Activated CD4-positive, alpha-beta T cell treated with anti-CD3 and anti-CD28 coated beads, Interleukin-2, amount 50 U/mL, for 1 hour (primary cell): ENCODE measurements at places on chromosomes 2 and 18.

DNA sequence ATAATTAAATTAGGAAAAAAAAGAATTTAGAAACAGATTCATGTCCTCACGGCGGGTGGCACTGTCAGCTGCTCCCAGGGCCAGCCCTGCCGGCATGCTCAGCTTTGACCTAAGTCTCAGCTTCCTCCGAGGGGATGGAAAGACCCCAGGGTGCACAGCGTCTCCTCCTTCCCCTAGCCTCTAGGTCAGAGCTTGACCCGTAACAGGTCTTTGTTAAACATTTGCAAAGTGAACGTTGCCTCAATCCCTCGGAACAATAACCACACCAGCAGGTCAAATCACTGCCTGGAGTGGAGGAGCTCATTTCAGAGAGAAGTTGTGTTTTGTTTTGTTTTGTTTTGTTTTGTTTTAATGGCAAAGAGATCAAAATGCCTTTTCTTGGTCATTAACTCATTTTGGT is 171.3 kb downstream of the TMEM18 start:
- DNase-seq = no peak

- no peak for DNase-seq
Measured at GRCh38 chr18:55849391-55849790, 261.4 kb upstream of the TCF4 start.

- DNase-seq = no peak
Measured at GRCh38 chr2:232941912-232942594, 71.0 kb downstream of the NGEF start.

DNA sequence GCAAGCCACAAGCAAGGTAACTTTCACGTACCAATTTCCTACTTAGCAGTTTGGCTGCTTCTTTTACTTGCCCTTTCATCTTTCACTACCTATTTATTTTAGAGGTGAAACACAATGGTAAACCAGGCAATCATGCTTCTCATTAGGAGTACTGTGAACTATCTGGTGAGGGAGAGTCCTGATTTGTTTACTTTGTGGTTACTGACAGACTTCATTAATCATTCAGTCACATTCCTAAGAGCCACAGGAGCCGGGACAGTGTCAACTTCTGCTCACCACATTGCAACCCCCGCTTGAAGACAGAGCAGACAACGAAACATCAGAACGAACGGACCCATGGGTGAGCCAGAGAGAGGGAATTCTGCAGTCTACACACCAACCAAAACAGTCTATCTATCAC is 28.8 kb downstream of the TUBB6 start:
- DNase-seq = no peak

DNA sequence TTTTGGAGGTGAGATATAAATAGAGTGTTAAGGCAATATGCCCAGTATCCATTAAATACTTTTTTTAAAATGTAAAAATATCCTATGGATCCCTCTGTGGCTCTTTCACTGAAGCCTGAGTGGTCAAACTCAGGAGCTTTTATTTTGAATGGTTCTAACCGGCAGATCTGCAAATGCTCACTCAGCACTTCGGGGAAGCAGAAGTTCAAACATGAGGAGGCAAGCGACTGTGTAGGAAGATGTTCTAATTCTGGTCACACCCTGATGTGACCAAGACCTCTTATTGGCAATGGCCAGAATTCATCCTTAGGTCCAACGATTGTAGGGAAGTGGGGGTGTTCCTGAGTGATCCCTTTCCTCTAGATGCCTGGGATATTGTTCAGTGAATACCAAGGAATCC is 168.8 kb downstream of the CDCA7 start:
- no peak for DNase-seq

DNA sequence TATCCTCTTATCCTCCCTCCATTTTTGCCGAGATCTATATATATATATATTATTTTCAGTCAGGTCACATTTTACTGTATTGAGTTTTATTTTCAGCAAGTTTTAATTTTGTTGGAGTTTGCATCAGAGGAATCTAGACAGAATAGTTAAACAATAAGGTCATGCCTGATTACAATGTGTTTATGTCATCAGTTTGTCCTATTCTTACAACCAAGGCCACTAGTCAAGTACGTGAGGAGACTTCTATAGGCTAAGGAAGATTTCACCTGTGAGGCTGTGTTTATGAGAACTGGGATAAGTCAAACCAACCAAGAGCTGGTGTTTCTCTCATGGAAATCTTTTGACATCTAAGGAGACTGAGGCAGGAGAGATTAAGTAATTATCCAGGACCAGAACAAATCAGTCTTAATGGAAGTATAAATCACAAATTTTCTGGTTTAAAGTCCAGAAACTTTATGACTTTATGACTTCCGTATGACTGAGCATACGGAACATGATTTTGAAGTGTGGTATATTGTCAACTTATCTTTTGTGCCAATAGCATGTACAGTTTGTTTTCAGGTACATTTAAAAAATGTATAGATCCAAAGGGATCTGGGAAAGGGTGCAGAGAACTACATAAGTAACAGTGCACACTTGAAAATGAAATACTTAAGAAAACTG is 100.0 kb upstream of the DTNA start:
- DNase-seq = no peak

GRCh38 chr2:66682476-66682875 is 247.6 kb downstream of the MEIS1 start:
- no peak for DNase-seq

DNA sequence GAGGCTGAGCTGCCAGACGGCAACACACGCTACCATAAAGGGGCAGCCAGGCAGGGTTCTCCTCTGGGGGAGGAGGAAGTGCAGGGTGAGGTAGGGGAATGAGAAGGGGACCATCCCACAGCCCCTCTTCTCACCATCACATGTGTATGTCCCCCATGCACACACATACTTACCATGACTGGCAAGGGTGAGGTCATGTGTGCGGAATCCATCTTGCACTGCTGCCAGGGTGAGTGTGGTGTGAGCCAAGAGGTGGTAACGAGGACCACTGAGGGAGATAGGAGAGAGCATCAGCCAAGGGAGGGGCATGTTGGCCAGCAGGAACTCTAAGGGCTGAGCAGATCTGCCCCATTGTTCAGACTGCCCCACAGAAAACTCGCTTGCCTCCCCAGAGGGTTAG is 7.1 kb downstream of the WDR54 start:
- no peak for DNase-seq

GRCh38 chr2:150375333-150375732 is 112.1 kb downstream of the RND3 start:
- DNase-seq = no peak

DNA sequence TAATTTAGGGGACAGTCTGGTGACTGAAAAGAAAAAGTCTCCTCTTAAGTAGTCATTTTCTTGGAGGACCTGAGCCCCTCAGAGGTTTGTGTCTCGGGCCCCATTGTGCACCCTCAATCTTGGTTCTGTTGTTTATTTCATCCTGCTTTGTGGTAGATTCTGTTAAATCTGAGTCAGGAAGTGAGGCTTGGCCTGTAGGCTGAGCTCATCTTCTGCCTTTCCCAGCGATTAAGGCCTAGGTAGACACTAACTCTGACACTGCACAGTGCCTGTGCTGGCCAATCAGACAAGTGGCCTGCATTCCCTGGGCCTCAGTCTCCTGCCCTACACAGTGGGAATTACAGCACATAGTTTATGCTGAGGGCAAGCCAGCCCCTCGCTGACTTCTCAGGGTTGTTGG is 80.2 kb downstream of the CTIF start:
- DNase-seq = no peak

GRCh38 chr18:10074728-10075127 is 160.9 kb downstream of the VAPA start:
- no peak for DNase-seq

GRCh38 chr2:41869542-41870264 is 178.1 kb upstream of the PKDCC start:
- DNase-seq = peak; percentile 73

- no peak for DNase-seq
Measured at GRCh38 chr2:196268025-196268424, 96.6 kb upstream of the STK17B start.

DNA sequence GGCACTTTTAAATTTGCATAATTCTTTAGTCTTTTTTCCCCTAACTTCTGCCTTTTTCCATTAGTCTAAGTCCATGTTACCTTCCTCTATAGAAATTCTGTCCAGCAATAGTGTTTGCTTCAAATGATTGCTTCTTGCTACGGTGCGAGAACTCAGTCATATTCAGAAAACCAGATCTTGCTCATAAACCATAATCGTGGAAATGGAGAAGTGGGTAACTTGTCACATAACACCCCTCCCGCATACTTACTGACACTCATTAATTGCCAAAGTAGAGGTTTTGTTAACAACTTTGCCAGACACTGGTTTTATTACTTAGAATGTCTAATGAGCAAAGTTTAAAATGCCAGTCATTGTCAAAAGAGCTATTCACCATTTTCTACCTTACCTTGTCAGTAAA is 94.3 kb upstream of the TWSG1 start:
- DNase-seq = no peak

DNA sequence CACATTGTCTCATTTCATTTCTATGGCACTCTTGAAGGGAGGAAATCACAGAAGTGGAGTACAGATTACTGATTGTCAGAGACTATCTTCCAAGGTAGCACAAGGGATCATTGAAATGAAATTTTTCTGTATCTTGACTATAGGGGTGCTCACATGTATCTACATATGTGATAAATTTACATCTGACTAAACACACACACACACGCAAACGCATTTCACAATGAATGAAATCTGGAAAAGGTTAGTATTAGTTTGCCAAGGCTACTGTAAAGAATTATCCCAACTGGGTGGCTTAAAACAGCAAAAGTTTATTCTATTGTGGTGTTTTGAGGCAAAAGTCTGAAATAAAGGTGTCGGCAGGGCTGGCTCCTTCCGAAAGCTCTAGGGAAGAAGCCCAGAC is 144.6 kb downstream of the SH3BP4 start:
- no peak for DNase-seq

DNA sequence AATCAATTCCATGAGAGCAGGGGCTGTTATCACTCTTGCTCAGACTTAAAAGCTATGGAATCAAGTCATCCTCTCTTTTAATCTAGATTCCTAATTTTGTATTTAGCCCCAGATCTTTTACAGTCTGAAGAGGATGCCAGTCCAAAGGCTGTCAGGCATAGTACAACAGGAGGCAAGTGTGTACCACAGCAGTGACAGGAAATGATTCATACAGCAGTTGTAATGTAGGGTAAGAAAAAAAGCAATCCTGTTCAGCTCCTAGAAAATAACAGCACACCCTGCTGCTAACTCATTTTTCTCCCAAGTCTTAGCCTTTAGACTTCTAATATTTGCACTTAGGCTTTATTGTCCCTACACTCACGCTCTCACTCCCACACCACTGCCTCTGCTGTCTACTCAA is 127.8 kb upstream of the SYT4 start:
- DNase-seq = no peak

DNA sequence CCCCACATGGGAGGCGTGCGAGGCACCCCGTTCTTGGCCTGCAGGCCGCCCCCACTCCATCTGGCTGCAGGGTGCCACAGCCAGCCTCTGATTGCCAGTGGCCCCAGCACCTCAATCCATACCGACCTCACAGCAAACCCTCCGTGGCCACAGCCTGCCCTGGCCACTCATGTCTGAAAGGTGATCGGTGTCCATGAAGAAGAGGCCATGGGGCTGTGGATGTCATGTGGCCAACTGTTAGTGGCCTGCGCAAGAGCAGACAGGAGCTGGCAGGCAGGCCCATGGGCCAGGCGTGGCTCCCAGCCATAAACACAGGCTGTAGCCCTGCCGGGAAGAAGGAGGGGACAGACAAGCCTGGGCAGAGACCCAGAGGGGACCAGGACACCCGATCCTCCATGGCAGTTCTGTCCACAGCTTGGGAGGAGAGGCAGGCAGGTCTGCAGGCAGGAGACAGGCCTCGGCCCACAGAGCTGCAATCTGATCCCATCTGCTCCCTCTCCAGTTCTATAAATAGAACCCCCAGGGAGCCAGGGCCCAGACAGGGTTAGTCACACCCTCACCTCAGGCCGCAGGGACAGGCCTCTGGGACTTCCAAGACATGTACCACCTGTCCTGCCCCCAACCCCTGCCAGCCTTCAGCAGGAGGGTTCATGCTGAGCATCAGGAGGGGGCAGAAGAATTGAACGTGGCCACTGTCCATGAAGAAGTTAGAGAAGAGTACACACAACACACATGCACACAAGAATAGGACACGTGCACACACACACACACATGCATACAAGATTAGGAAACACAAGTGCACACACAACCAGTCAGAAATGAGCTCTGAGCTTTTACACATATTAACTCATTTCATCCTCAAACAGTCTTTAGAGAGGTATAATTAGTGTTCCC is 16.9 kb downstream of the STEAP3 start:
- no peak for DNase-seq

- no peak for DNase-seq
Measured at GRCh38 chr18:4453567-4453873, 1.6 kb downstream of the DLGAP1 start.

DNA sequence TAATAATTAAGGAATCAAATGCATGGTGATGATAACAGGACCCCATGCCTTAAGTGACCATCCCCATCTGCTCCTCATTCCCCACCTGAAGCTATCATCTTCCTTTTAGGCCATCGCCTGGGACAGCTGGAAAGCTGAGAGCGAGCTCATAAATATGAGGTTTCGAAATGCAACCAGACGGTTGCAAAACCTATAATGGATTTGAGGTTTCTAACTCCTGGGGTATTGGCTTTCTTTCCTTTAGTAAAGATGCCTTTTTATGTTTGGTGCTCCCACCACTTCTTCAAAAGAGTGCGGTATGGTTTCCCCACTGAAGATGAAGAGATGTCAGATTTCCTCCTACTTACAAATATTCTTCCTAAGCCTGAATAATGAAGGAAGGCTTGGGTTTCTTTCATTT is 1589.5 kb upstream of the PIK3C3 start:
- no peak for DNase-seq

GRCh38 chr18:68489013-68489792 is 225.7 kb downstream of the TMX3 start:
- no peak for DNase-seq

GRCh38 chr2:68309426-68309825 is 10.3 kb downstream of the CNRIP1 start:
- DNase-seq = no peak

DNA sequence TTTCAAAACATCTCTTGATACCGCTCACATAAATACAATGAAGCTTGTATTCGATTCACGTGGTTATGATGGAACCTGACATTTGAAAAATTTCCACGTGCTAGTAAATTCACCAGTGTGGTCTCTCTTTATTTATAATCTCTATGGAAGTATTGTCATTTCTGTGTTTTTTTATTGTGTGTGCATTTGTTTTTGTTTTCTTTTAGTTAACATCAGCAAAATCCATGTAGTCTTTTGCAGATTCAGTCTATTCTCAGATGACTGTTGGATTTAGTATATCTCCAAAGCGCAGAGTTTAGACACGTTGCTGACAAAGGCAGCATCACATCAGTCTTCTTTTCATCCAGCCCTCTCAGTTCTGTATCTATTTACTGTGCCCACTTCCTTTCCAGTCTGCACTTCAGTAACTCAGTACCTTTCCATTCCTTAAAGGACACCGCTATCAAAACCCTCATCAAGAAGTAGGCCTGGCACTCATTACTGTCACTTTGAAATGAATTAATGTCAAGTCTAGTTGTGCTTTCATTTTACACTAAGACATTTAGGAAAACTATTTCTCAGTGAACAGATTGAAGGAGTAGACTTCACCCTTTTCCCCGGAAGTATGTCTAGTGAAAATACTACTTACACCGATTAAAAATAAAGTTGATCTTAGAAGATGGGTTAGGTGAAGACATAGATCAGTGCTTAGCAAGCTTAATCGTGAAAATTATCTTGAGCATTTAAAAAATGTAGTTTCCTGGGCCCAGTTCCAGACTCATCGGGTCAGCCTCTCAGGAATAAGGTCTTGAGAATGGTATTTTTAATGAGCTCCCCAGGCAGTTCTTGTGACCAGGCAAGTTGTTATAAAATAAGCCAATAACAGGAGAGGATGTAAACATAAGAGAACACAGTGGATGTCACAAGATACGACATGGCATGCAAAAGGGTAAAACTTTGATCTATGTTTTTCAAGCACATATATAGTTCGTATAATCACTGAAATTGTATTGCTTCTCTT is 506.8 kb upstream of the ZEB2 start:
- DNase-seq = no peak
